ENCODE measurements at places on chromosomes 11 and 22.
A peak's percentile ranks its signal among the peaks of the same experiment; 100 is the strongest.

DNA sequence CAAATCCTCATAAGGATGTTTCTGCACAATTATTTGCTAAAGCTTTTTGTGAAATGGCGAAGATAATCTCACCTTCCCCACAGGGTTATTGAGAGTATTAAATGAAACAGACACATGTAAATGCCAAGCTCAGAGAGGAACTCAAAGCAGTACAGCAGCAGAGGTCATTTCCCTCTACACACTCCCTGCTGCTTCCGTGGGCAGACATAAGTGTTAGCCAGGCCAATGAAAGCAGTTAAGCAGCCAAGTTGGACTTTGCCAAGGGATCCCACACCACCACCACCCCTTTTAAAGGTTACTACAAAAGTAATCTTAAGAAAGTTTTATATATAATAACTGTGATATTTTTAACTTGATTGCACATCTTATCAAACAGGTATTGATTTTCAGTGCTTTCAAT, 4.0 kb upstream of the FAM111A start:
- DNase-seq, result no peak

- DNase-seq, result no peak
Observed at GRCh38 chr11:95072948-95073347, 6.2 kb downstream of the SRSF8 start.

- peak; percentile 74 for DNase-seq
Observed at GRCh38 chr11:66081505-66081904, 11.4 kb downstream of the PACS1 start.

GRCh38 chr22:30884211-30885000, 84.2 kb downstream of the MORC2 start:
- no peak for DNase-seq

DNA sequence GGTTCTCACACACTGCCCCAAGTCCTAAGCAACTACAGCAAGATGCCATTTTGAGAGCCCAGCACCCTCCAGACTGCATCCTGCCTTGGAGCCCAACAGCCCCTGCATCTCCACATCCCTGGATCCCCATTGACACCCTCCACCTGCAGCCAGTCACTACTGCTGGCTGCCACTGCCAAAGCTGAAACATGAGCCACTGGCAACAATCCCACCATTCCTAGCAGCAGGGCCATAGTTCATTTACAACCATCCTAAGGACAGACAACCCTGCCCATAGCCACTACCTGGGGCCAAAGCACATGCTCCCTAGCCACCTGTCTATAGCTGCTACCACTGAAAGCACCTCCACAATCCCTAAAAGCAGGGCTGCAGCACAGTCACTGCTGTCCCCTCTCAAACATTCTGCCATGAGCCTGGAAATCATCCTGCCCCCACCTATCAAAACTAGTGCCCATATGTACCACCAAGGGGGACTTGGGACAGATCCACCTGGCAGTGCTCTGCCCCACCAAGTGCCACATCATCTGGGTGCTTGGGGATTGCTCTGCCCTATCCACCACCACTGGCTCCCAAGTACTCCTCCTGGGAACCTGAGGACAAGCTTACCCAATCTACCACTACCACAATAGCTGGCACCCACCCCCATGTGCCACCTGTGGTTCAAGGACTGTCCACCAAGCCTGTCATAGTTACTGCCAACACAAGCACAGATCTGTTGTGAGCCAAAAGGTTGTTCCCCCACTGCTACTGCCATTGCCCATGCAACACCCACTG, 138.8 kb upstream of the SOX6 start:
- DNase-seq, result no peak

DNA sequence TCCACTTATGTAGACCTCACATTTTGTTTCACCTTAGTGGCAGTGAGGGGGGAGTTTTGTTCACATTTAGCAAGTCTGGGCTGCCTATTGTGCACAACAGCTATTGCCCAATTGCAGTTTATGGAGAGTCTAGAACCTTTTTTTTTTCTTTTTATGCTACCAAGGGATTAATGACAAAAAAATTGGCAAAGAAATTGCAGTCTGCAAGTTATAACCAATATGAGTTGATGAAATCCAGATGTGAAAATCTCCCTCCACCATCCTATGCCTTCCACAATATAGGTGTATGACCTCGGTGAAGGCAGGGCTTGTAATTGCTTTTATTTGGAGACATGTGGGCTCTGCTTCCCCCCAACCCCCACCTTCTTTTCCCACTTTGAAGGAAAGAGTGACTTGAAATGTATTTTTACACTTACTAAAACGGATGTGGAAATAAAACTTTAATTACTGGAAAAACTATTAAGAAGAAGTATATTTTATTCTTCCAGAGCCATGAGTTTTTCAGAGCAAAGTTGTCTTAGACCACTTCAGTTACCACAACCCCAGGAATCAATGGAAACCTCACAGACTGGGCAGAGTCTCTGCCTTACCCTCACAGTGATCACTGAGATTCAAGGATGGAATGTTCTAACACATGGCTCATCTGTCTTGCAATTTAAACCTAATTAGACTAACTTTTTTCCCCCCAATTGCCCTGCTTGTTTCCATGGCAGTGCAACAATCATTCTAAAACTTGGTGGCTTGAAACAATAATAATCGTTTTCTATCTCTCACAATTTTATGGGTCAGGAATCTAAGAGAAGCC, 120.8 kb upstream of the SLC5A12 start:
- DNase-seq, result no peak

DNA sequence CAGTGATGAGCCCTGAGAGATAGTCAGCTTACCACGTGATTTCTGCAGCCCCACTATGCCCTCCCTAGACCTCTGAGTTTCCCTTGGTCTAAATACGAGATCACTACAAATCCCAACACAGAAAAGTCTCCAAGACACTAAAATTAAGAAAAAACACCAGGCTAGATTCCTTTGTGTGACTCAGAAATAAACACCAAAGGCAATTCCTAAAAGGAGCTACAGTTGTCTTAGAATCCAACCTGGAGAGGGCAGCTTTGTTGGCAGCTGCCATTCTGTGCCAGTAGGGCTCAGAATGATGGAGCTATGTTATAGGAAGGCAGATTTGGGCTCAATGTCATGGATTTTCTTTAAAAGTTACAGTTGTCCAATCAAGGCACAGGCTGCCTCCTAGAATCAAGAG, 37.1 kb upstream of the HMGXB4 start:
- DNase-seq, result no peak

DNA sequence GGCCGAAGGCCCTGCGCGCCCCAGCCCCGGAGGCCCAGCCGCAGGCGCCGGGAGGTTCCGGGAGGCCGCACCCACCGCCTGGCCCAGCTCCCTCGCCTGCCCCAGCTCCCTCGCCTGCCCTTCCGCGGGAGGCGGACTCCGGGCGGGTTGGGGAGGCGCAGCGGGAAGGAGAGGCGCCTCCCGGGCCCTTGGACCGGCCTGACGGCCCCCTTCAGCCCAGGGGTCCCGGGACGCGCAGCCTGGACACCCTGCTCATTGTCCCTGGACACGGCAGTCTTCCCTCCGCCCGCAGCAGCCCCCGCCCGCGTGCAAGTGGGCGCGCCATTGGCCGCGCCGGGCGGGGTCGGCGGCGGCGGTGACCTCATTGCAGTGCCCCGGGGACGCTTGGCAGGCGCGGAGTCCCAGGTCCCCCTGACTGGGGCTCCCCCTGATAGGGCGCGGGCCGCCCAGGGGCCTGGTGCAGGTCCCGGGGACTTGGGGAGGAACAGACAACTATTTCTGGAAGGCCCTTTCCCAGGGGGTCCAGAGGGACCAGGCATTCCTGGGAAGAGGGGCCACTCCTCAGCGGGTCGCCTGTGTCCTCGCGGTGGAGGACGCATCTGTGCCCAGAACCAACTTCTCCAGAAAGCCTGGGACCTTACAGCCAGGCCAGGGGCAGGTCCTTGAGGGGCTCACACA, 501 bp downstream of the CD151 start:
- peak; percentile 24 for DNase-seq

DNA sequence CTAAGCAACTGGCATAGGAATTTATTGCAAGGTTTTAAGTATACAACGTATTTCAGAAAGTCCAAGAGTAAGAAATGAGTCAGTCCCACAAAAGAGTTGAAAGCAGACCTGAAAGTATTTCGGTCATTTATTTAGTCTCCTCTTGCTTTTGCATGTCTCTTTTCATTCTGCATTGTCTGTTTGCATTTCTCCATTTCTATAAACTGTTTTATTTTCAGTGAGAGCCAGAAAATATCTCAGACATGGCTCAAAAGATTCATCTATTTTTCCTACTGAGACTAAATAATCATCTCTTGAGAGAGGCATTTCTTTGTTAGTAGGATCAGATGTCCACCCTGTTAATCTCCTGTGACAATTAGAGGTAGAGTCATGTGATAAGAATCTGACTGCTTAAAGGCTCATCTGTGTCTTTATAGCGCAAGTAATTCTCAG, 219.1 kb upstream of the CCDC179 start:
- no peak for DNase-seq

GRCh38 chr22:50730941-50731661, 6.9 kb upstream of the ACR start:
- DNase-seq, result no peak

DNA sequence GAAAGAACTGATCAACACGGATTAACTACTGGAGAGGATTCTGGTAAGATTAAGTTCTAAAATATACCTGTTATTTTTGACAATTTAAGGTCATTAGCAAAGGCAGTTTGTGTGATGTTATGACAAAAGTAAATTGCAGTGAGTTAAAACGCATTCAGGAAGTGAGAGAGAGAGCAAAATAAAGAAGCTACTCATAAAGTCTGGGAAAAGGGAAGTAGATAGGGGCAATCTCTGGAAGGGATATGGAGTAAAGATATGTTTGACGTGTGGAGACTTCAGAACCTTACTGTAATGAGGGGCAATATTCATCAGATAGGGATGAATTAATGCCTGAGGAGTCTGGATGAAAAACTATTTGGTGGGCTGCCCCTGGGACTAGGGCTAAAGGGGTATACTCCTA, 16.8 kb downstream of the OR56B4 start:
- DNase-seq, result no peak

DNA sequence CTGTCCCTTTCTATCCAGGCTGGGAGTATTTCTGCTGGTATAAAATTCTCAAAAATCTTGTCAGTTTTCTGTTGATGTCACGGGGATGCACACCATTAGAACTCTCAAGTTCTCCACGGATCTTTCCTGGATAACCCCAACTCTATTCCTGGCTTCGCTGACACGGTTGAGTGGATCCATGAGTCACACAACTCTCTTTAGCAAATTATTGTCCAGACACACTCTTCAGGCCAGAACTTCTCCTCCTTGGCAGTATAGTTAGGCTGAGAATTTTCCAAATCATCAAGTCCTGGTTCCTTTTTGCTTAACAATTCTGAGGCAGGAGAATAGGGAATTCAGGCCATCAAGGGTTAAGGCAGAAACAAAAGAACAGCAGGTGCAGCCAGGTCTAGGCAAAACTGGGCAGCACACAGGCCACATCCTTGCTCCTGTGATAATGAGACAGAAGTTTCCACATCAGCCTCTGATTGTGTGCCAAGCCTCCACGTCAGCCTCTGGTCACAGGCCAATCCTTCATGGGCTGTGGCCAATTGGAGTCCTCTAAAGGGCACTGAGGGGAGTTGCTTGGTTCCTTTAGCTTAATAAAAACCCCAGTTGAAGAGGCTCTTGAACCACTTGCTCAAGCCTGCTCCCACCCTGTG, 5.7 kb upstream of the ACAT1 start:
- DNase-seq, result no peak

DNA sequence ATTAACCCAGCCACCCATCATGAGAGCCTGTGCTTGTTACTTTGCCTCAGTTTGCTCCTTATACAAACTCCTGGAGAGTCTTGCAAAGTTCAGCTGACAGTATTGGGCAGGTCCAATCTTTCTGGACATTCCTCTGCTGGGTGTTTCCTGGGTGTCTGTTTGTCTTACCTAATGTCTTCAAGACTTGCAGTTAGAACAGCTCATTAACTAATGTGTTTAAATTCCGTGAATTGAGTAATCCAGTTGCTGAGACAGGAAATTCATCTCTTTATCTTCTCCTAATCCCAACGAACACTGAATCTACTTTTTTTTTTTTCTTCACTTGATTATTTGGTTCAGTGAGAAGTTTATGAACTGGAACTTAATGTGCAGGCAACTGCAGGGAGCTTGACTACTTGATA, 20.6 kb downstream of the BCO2 start:
- DNase-seq, result no peak

DNA sequence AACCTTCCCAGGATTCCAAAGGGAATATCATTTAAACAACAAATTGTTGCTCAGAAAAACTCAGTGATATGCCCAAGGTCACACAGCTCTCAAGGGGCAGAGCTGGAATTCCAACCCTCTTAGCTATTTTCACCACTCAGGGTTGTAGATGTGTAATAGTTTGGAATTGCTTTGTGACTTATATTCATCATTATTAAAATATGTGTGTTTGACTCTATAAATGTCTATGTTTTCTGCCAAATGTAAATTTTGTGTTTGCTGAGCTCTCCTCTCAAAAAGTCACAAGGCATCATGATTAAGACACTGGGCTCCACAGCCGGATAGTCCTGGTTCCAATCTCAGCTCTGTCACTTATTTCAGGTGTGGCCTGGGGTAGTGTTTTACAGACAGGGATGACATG, 407.3 kb downstream of the TMEM135 start:
- no peak for DNase-seq

DNA sequence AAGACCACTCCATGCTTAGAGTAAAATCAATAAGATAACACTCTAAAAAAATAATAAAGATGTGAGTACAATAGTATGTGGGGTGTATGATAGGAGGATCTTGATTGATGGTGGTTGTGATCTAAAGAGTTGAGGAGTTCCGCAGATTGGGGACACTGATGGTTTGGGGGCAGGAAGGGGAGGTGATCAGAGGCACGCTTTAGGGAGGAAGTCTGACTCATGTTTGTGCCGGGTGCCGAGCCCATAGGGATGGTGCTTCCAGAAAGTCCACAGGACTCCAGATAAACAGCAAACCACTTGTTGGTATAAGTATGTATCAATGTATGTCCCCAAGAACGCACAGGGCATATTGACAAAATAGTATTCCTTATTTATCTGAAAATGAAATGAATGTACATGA, 27.5 kb downstream of the LINC01488 start:
- no peak for DNase-seq

GRCh38 chr11:19777039-19777376, 64.4 kb downstream of the NAV2 start:
- DNase-seq, result no peak

- DNase-seq, result no peak
Observed at GRCh38 chr11:58564231-58564630, 11.4 kb downstream of the LPXN start.

DNA sequence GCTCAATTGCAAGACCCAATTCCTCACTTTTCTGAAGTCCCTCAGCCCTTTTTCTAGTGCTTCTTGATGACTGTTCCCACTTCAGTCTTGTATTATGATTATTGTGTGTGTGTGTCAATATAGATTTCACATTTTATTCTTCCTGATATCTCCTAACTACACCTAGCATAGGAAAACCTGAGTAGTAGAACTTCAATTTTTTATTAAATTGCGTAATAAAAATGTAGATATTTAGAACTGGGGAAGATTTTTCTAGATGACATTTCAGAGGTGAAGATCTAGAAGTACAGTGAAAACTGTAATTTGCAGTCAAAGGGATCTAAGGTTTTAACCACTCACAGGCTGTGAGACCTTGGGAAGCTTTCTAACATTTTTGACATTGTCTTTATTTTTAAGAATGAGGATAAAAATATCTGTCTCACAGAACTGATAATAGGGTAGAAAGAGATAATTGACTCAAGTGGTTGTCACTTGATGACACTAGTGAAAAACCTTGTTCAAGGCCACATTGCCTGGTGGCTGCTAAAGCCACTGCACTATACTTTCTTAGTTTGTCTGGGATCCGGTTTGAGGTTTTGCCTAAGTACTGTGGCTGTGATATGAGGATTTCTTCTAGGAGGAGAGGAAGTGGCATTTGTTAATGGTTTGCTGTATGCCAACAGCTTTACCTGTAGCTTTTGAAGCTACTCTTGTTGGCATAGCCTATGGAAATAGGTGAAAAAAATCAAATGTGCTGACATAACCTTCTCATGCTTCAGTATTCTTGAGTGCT, 32.2 kb upstream of the SESN3 start:
- DNase-seq, result no peak

Measured in effector CD4-positive, alpha-beta T cell (primary cell).